ENCODE measurements at places on chromosomes 7 and 10. TPM values are rescaled to one million over a fixed set of nuclear protein-coding genes. Genes with fewer than 3 reads are reported as not detected.

Gene BAIAP2L1
- total RNA-seq: 40.8 TPM

Gene KIF11
- 6.3 TPM for total RNA-seq

Gene SP8
- total RNA-seq: not detected

Gene AKR1C2
- 0.65 TPM for total RNA-seq

Gene TYW1B
- 1.6 TPM for total RNA-seq

Gene NAT16
- not detected for total RNA-seq

Gene VWA2
- total RNA-seq: not detected

Gene CYP3A7
- total RNA-seq: 0.22 TPM

Gene SLC13A1
- not detected for total RNA-seq

Gene EFCAB10
- 0.39 TPM for total RNA-seq

Gene CPA5
- total RNA-seq: not detected

Gene CEP55
- 8.4 TPM for total RNA-seq

Gene CFAP46
- under 0.01 TPM for total RNA-seq

Gene ORC5
- total RNA-seq: 12.3 TPM

Gene MCM7
- total RNA-seq: 52.2 TPM

Gene LRRC18
- total RNA-seq: not detected

Gene CALN1
- total RNA-seq: not detected

Gene CFAP43
- 1.6 TPM for total RNA-seq

Data from placental epithelial cell (primary cell).